ENCODE measurements at places on chromosomes 1 and 21.

DNA sequence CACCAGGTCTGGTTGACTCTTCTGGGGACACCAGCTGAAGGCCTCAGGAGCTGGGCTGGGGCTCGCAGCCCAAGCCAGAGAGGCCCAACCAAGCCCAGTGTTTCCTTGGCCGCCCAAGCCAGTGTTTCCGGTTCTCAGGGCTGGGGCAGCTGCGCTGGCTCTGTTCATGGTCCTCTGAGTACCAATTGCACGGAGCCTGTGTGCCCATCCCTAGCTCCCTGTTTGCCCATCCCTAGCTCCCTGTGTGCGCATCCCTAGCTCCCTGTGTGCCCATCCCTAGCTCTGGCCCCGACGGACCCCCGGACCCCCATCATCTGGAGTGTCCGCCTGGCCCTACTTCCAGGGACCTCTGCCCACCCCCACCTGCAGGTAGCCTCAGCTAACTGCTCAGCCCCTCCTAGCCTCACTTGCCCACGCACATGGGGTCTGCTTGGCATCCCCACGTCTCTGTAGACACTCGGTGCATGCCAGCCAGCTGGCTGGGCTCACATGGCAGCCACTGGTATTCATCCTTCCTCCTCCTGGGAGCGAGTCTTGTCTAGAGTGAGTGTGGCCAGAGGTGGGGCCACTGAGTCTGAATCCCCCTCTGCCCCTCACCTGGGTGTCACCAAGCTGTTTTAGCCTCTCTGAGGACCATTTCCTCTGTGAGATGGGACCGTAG is 64.0 kb downstream of the WNT9A start:
- no peak for DNase-seq

DNA sequence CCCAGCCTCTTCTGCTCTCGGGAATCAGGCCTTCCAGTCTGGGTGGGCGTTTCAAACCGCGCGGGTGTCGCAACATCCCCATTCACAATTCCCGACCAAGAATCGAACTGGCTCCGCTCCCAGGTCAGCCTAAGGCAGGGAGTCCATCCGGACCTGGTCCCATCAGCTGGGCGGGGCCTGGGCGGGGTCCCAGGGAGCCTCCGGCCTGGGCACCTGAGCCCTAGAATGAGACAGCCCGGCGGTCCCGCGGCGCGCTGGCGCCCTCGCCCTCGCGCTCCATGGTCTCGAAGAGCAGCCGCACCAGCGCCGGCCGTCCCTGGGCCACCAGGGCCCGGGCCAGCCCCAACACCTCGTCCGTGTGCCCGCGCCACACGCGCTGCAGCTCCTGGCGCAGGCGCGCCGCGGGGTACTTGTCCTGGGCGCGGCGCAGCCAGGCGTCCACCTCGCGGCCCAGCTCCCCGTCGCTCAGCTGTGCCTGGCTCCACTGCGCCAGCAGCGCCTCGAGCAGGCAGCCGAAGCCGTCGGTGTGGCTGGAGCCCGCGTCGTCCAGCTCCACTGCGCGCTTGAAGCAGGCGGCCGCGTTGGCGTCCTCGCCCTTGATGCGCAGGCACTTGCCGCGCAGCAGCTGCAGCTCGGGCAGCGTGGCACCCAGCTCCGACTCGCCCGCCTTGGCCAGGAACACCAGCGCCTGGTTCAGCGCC is 16.9 kb upstream of the PARS2 start:
- no peak for DNase-seq

- DNase-seq: no peak
Observed at GRCh38 chr1:240295811-240296210, 204.1 kb downstream of the FMN2 start.

DNA sequence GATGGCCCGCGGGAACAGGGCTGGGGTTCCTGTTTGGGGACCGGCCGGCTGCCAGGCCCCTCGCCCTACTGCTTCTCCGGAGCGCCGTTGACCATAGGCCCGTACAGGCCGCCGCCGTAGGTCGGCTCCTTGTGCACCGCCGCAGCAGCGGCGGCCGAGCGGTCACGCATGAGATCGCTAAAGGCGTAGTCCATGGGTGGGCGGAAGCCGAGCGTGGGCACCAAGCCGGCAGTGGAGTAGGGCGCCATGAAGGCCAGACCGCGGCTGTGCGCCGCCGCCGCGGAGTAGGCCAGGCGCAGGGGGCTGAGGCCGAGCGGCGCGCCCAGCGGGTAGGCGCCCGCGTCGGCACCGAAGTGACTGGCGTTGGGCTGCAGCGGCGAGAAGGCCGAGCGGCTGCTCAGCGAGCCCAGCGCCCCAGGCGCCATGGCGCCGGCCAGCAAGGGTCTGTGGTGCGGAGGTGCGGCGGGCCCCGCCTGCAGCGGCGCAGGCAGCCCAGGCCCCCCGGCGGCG is 4.6 kb downstream of the DMRTA2 start:
- DNase-seq: no peak

GRCh38 chr1:38198621-38199020 is 152.0 kb upstream of the POU3F1 start:
- DNase-seq: no peak

- DNase-seq: no peak
Observed at GRCh38 chr1:16171314-16172151, 15.7 kb upstream of the EPHA2 start.

DNA sequence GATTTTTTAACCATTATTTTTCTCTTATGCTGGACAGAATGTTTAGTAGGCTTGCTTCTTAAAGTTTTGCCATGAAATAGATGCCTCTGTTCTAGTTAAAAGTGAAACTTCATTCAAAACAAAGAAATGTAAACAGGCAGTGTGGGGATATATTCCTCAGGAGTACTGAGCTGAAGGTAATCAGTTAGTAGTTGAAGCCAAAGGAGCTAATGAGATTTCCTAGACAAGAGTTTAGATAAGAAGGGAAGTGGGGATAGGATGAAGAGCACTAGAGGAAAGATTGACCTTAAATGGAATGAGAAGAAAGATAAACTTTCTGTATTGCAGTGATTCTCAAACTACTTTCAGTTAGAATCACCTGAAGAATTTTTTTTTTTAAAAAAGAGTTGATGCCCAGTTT is 23.9 kb downstream of the PRRC2C start:
- DNase-seq: no peak

- DNase-seq: no peak
Observed at GRCh38 chr1:53545663-53546408, 86.6 kb downstream of the DMRTB1 start.

GRCh38 chr1:182807907-182808306 is 18.3 kb downstream of the NPL start:
- no peak for DNase-seq

DNA sequence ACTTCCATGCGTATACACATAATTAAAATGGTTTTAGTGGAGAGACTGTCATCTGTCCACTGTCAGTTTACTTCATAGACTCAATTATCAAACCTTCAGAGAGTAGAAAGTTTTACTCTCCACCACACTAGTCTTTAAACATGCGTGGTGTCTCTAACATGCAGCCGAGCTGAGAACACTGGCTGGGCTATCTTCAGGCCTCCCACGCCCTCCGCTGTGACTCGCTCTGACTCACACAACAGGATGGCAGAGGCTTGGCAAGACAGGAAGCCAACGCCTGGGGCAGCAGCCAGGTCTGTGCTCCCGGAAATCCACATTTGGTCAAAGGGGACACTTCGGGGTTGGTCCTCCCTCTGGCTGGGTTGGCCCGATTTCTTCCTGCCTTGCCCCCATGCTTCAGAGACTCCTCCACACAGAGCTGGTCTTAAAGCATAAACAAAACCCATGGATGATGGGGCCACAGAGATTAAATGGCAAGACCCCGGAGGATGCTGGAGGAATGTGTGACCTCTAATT is 22.7 kb upstream of the IFNGR2 start:
- peak; percentile 87 for DNase-seq

- DNase-seq: no peak
Observed at GRCh38 chr1:94715321-94715720, 104.8 kb upstream of the SLC44A3 start.

- DNase-seq: no peak
Observed at GRCh38 chr1:179742717-179743678, at the start of gene FAM163A. FAM163A (plus strand) TSS chr1:179743291; CDS start chr1:179813098, 69,807 bp downstream.

- no peak for DNase-seq
Observed at GRCh38 chr1:64228167-64228957, 24.9 kb downstream of the UBE2U start.

DNA sequence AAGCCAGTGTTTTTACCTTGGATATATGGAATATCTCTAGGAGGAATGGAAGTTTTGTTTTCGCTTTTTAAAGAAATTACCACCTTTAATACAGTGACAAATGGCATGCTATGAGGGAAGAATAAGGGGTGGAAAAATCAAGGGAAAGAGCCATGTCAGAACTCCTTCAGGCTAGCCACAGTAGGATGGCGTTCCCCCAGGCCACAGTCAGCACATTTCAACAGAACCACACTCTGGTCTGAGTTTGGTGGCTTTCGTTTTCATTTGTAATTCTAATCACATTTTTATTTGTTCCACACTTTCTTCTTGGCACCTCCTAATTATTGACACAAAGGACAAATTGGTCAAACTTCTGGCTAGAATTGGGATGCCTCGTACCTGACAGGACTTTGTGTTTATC is 60.3 kb upstream of the RCOR3 start:
- DNase-seq: no peak

DNA sequence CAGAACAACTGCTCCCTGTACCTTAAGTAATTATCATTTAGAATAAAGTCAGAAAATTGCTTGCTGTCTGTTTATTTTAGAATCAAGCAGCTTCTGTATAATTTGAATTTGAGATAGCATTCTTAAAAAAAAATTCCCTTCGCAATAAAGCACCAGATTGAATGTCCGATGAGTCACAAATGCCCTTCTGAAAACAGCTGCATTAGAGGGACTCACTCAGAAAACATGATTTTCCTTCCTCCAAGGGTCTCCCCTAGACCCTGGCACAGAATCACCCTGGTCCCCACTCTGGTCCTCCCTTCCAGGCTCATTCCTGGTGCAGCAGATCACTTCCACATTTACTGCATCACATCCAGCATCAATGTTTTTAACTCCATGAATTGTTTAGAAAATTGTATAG is 471.1 kb upstream of the VAMP3 start:
- DNase-seq: no peak

GRCh38 chr1:158681606-158682005 is 4.9 kb downstream of the SPTA1 start:
- DNase-seq: no peak

- no peak for DNase-seq
Observed at GRCh38 chr1:153217212-153217611, at the start of gene PRR9. PRR9 (plus strand) TSS chr1:153217584; CDS start chr1:153218145, 561 bp downstream.

DNA sequence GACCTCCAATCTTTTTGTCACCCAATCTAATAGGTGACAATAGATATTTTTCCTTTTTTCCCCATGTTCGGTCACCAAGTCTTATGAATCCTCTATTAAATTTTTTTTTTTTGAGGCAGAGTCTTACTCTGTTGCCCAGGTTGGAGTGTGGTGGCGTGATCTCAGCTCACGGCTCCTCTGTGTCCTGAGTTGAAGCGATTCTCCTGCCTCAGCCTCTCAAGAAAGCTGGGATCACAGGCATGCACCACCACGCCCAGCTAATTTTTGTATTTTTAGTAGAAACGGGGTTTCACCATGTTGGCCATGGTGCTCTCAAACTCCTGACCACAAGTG is 42.5 kb upstream of the MTF1 start:
- no peak for DNase-seq

DNA sequence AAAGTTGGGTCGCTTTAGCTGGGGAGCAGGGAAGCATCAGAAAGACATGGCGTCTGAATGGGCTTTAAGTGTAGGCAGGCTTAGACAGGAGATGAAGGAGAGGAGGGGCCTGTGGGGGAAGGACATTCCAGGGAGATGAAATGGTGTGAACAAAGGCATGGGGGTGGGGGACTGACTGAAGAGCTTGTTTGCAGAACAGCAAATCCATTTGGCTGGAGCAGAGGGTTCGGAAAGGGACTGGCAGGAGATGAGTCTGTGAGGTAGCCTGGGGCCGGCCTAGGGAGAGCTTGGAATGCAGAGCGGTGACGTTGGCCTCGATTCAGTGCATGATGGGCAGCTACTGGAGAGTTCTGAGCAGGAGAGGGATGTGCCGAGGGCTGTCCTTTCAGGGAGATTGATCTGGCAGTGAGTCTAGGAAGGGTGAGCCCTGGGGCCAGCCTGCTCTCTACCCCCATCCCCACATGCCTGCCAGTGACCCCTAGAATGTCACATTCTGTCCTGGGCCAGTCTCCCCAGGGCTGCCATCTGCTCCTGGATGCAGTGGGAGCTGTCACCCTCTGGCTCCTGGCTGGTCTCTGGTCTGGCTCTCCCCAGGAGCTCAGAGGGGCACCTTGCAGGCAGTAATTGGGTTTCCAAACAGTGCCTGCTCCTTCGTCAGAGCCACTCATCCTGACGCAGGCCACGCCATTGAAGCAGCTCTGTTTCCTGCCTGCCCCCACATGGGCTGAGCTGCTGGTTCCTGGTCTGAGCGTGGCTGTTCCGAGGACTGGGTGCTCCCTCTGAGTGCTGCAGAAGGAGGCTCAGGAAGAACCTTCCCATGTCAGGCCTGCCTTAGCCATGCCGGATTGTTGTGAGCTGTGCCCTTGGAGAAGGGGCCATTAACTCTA is 22.3 kb upstream of the TMEM222 start:
- no peak for DNase-seq
